Activated CD8-positive, alpha-beta memory T cell treated with anti-CD3 and anti-CD28 coated beads, Interleukin-2, amount 10 ng/mL, durations not matched to agents 7 days and 5 days (primary cell): ENCODE measurements at places on chromosomes 12 and 14. TPM values are rescaled to one million over a fixed set of nuclear protein-coding genes. Genes with fewer than 3 reads are reported as not detected.

The PPFIA2 gene
- total RNA-seq = not detected

The C12orf60 gene
- 1.6 TPM for total RNA-seq

The INHBC gene
- total RNA-seq = not detected

The SYT1 gene
- total RNA-seq = not detected

The BMAL2 gene
- total RNA-seq = 38.4 TPM

The TAS2R7 gene
- not detected for total RNA-seq

The FOXG1 gene
- total RNA-seq = not detected

The RPGRIP1 gene
- not detected for total RNA-seq

The GRIP1 gene
- 1.9 TPM for total RNA-seq

The CELA1 gene
- not detected for total RNA-seq

- DNase-seq = peak; percentile 80
These were observed 33.5 kb downstream of the DAD1 start for GRCh38 chr14:22555384-22556011.

- DNase-seq = no peak
These were observed 1.6 kb downstream of the AMN1 start for GRCh38 chr12:31727192-31727591.

DNA sequence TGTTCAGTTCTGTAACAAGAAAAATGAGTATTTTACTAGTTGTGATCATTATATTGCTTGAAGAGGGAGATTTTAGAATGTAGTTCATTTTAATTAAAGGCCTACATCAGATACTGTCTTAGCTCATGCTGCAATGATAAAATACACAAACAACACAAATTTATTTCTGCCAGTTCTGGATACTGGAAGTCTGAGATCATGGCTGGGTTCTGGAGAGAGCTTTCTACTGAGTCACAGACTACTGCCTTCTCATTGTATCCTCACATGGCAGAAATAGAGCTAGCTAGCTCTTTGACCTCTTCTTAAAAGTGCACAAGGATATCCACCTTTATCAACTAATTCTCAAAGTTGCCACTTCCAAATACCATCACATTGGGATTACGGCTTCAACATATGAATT is 53.8 kb downstream of the MIS18BP1 start:
- DNase-seq = no peak

DNA sequence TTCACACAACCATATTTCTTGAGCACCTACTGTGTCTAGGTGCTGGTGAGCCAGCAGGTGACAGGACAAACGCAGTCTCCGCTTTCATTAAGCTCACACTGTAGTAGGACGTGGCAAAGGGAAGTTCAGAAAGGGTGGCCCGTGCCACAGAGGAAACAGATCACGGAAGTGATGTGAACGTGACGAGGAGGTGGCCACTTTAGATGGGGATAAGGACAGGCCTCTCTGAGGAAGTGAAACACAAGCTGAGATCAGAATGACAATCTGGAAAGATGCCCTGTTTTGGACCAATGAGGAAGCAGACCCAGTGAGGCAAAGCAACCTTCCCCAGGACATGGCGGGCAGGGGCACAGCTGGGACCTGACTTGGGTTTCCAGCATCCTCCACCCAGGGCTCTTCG is 127.4 kb upstream of the PRMT8 start:
- no peak for DNase-seq

GRCh38 chr14:75514673-75515628 is 7.3 kb upstream of the BATF start:
- DNase-seq = peak; percentile 81

DNA sequence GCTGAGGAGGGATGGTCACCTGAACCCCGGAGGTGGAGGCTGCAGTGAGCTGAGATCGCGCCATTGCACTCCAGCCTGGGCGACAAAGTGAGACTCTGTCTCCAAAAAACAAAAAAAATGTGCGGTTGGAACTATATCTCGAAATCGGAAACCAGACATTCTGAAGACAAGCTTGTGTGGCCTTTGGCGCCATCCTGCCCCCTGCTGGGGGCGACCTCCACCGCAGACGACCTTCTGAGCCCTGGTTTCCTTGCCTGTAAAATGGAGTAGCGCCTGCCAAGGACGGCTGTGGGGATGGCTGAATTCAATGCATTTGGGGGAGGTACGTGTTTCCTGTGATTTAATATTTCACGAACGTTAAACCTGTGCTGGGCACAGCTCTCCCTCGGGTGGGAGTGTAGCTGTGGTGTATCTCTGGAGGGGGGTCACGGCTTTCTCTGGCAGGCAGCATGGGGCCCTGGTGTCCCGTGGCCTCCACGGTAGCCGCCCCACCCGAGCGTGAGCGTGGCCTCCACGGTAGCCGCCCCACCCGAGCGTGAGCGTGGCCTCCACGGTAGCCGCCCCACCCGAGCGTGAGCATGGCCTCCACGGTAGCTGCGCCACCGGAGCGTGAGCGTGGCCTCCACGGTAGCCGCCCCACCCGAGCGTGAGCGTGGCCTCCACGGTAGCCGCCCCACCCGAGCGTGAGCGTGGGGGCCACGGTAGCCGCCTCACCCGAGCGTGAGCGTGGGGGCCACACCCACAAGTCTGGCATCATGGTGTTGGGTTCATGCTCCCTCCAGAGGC is 55.3 kb downstream of the LRCOL1 start:
- no peak for DNase-seq

GRCh38 chr12:27940245-27940644 is 32.3 kb downstream of the PTHLH start:
- DNase-seq = no peak

- DNase-seq = no peak
These were observed 91.1 kb downstream of the MYF5 start for GRCh38 chr12:80807640-80808288.

- DNase-seq = no peak
These were observed 166.4 kb upstream of the SLC38A2 start for GRCh38 chr12:46538976-46539375.

DNA sequence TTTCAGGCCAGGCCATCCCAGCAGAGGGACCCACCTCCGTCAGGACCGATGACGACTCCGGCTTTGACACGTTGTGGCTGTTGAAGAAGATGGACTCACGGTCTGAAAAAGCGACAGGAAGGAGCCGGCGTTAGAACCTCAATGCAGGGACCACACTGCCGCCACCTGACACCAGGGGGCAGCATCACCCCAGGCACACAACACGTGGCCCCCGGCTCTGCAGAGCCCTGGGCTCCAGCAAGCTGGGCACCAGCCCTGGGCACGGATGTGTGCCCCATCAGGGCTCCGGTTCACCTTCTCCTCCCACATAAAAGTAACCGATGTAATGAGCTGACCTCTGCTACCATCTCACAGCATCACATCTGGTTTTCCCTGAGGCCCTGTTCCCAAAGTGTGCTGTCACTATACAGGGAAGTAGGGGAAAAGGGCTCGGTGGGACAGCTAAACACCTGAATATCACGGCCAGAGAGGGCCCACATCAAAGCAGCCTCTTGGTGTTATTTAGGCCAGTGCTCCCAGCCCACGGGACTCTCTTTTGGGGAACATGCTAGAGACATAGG is 29.0 kb downstream of the CHGA start:
- peak; percentile 86 for DNase-seq

DNA sequence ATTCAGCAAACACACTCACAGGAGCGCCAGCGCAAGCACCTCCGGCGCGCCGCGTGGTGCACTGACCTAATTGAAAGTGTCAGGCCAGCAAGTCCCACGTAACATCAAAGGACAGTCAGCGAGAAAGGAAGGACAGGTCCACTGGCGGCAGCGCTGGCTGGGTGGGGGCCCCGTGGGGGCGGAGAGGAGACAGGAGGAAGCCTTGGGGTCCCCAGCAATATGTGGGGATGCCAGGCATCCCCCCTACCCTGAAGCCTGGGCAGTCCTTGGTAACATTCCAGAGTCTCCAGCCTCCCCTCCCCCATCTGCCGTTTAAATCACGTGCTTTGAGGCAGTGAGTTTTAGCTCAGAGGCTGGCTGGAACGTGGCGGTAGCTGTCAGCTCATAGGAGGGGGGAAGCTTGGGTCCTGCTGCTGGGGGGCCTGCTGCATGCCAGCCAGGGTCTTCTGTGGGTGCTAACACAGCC is 159.2 kb downstream of the CALM1 start:
- DNase-seq = no peak

DNA sequence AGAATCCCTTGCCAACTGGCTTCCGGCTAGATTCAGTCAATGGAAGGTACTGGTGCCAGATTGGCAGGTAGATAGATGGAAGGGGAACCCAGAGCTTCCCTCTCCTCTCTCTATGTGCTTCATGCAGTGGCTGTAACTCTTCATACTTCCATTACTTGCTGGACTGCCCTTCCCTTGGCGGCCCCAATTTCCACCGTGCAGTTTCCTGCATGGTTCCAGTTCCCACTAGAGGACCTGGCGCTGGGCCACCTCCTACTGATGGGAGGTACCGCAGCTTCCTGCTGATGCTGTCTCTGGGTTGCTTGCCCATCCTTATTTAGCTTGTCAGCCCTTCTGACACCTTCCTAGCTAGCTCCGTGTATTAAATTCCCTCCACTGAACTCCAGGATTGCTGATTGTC is 226.4 kb downstream of the ANO2 start:
- no peak for DNase-seq

DNA sequence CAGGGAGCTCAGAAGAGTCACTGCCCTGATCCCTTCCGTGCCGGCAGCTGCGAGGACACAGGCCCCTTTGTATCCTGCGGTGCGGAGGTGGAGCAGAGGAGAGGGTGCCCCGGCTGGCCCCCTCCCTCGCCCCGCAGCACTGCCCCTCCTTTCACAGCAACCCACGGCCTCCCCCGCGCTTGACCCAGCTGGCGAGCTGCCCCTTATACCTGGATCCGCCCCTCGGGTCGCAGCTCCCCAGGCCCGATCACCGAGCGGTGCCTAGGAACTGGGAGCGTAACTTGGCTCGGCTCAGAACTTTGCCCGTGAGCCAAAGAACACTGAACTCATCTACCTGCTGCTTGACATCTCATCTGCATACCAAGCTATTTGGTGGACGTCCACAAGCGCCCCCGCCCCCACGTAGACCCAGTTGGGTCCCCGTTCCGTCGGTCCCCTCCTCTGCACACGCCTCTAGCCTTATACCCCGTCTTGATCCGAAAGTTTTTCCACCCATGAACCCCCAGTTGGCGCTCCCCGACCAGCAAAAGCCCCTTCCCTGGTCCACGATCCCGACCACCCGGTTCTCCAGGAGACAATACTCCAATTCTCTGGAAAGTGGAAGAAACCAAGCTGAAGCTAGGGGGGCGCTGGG is 697 bp upstream of the DNAJC14 start:
- DNase-seq = peak; percentile 67

- no peak for DNase-seq
These were observed 3.2 kb upstream of the MEG3 start for GRCh38 chr14:100822532-100823296.
